ENCODE measurements at places on chromosomes 4 and X.
A peak's percentile ranks its signal among the peaks of the same experiment; 100 is the strongest.

GRCh38 chrX:28015993-28016392 is 34.7 kb upstream of the DCAF8L1 start:
- no peak for DNase-seq

DNA sequence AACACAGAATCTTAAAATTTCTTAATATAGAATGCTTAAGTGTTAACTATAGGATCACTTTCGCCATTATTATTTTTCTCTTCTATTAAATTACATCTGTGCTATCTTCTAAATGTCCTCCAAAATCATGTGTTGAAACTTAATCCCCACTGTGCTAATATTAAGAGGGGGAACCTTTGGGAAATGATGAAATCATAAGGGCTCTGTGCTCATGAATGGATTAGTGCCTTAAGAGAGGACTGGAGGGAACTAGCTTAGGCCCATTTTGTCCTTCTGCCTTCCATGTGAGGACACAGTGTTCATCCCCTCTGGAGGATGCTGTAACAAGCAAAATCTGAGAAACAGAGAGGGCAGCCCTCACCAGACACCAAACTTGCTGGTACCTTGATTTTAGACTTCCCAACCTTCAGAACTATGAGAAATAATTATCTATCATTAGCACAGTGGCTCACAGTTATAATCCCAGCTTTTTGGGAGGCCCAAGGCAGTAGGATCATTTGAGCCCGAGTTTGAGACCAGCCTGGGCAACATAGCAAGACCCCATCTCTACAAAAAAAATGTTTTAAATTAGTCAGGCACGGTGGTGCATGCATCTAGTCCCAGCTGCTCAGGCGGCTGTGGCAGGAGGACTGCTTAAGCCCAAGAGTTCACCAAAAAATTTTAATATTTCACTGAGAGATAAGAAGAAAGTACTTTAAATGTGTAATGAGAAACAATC is 26.3 kb downstream of the KLHL8 start:
- DNase-seq = no peak

GRCh38 chr4:6964858-6965257 is 55.2 kb downstream of the TBC1D14 start:
- no peak for DNase-seq

- no peak for DNase-seq
Measured at GRCh38 chr4:165504184-165504583, 125.4 kb downstream of the CPE start.

DNA sequence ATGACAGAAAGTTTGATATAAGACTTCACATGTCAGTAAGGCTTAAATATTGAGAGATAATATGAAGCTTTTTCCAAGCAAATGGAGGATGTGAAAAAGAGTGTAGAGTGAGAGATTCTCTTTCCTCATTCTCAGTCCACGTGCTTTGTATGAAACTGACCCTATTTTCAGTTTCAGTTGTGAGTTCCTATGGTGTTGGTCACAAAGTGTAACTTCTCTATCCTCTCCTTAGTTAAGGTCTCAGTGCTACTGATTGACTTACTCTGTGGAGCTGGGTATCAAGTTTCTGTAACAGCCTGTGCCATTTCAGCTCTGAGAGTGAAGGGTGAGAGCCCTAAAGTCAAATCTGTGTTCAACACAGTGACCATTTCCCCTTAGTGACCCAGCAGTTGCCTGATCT is 277.2 kb downstream of the EPHA5 start:
- no peak for DNase-seq

- no peak for DNase-seq
Measured at GRCh38 chr4:175514174-175514573, 297.9 kb downstream of the GPM6A start.

DNA sequence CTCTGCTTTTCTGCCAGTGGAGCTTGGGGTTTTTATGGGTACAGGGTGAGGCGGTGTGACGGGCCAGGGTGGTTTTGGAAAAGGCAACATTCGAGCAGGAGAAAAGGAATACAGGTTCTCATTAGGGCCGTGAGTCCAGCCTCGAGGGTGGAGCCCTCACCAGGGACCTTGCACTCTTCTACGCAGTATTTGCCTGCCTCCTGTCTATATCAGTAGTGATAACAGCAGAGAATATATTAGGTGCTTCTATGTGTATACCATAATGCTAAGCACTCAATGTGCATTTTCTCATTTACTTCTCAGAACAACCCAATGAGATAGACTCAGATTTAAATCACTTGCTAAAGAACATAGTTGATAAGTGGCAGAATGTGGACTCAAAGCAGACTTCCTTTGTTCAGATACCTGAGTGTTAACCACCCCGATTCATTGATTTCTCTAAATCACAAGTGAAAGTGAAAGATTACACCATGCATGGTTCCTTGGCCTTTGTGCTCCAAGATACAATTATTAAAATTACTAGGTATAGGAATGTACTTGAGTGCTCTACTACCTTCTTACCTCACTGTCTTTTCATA is 403.9 kb downstream of the PCDH7 start:
- DNase-seq = no peak

DNA sequence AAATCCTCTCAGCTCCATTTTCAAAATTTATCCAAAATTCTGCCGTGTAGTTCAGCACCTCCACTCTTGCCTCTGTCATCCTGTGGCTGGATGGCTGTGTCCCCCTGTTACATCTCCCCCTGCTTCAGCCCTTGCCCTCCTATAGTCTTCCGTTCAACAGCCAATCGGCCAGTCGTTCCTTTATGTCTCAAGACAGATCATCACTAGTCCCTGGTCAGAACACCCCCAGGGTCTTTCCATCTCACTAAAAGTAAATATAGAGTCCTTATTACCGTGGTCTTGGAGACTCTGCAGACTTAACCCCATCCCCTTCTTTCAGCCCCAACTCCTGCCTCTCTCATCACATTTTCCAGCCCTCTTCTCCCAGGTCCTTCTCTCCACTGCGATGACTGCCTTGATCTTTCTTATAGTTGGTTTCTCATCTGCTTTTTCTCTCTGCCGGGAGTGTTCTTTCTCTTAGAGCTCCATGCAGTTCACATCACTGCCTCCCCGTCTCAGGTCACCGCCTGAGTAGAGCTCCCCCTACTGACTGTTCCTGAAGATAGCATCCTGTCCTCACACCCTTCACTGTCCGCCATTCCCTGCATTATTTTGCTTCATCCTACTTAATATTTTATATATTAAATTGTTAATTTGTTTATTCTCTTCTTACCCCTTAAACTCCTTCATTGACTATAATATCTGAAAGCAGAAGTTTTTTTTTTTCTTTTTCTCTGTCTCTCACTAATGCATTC is 736.9 kb upstream of the MAGEB2 start:
- peak; percentile 38 for DNase-seq

GRCh38 chr4:37452952-37453280 is 208.4 kb downstream of the NWD2 start:
- peak; percentile 55 for DNase-seq

DNA sequence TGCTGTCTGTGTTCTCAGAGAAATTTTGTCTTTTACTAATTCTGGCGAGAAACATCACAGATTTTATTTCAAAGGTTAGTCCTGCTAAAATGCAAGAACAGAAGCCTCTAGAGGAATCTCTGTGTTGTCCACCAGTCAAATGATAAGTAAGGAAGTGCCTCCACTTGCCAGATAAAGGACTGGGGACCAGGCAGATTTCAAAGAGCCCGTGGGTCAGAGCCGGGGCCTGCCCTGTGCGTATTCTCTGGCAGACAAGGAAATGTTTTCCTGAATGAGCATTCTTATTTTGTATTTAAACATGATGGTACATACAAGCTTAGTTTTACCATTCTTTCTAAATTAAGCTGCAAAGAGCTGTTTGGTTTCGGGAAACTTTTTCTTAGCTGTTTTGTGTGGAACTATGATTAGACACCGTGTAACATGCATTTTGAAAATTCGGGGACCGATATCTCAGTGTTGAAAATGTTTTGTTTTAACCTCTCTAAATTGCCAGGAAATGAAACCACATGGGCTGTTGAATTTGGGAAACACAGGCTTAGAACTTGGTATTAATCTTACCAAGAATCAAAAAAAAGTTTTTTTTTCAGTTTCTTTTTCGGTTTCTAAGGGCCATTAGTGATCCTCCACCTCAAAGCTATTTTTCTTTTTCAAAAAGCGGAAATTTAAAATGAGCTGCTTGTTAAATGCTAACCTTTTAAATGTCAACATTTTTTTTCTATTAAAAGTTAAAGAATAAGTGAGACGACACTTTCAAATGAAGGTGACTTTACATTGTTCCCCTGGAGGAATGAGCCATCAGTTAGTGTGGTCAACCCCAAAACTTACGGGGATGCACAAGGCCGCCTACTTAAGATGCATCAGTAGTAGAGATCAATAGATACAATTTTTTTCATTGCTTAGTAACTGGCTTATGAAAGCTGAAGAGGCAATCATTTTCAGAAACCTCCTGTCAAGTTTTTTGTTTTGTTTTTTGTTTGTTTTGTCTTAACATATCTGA is 89.6 kb upstream of the MTM1 start:
- no peak for DNase-seq

GRCh38 chr4:7108660-7109059 is 40.8 kb upstream of the GRPEL1 start:
- DNase-seq = no peak

- DNase-seq = no peak
Measured at GRCh38 chrX:129654652-129655546, at the start of gene APLN. Gene APLN, minus strand, starts transcription at chrX:129654956. Its CDS starts 326 bp downstream, at chrX:129654630.

DNA sequence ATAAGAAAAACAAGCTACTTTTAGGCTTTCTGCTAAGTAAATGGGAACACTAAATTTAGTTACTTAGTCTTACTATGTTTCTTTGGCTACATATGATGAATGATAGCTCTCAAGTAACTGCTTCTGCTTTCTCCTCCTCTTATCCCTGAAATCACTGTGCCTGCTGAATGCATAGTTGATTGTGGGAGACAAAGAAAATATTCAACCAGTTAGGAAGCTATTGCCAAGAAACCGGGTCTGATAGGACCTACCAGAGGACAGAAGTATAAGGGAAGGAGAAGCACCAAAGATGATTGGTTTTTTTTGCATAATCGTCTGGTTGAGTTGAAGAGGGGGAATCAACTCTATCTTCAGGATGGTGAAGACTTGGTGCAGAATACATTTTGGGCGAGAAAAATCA is 28.0 kb upstream of the NDUFC1 start:
- no peak for DNase-seq

- DNase-seq = no peak
Measured at GRCh38 chrX:320126-320783, 1.7 kb upstream of the GTPBP6 start.

DNA sequence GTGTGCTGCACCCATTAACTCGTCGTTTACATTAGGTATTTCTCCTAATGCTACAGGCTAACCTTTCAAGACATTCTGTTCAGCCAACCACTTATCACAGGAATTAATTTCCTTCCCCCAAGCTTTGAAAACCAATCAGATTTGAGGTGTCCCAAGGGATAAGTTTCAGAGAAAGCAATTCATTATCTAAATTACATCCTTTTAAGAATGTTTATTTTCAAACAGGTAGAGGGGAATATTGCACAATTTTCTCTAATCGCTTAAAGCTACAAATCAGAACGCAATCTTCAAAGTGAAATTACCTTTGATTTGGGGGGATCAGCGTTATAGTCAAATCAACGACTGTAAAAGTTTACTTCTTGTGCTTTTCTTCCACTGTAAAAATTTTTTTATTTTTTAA is 1.6 kb downstream of the CLOCK start:
- no peak for DNase-seq

DNA sequence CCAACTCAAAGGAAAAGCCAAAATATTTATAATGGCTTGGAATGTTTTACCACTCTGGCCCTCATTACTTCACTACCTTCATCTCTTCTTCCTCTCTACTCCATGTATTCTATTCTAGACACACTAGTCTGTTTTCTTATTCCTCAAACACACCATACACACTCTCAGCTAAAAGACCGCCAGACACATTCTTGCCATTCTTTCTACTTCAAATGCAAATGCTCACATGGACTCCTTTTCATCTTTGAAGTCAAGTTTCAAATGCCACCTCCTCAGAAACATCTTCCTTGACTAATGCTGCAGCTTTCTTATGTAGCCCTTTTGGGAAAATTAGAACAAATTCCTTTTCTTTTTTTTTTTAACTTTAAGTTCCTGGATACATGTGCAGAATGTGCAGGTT is 412.9 kb upstream of the FMR1 start:
- DNase-seq = peak; percentile 8

DNA sequence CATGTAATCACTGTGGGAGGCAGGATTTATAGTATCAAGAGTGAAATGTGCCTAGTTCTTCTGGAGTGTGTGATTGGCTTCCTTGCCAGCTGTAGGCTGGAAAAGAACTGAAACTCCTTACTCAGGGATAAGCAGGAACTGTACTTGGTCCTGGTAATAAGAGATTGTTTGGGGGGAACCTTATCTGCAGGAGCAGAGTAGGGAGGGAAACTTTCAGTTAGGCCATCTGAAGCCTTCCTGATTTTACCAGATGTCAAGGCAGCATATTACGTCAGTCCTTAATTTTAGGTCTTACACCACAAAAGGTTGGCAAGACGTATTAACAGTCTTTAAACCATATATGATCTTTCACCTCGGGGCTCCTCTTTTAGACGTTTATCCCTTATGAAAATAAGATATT is 231.5 kb upstream of the FMR1 start:
- DNase-seq = no peak

DNA sequence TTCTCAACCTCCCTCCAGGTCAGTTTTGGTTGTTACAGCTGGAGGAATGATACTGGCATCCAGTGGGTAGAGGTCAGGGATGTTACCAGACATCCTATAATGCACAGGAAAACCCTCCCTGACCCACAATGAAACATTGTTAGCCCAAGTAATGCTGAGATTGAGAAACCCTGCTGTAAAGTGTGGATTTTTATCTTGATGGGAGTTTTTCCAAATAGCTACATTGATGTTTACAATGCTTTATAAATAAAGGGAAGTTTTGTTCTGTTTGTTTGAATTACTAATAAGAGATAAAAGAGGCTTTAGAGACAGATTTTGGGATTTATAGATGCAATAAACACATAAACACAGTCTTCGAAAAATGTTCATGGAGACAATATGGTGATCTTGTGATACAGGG is 194.0 kb upstream of the NUDT6 start:
- no peak for DNase-seq

- no peak for DNase-seq
Measured at GRCh38 chrX:16739574-16739973, 20.2 kb downstream of the SYAP1 start.

- no peak for DNase-seq
Measured at GRCh38 chr4:156969911-156970310, 1.7 kb downstream of the PDGFC start.

DNA sequence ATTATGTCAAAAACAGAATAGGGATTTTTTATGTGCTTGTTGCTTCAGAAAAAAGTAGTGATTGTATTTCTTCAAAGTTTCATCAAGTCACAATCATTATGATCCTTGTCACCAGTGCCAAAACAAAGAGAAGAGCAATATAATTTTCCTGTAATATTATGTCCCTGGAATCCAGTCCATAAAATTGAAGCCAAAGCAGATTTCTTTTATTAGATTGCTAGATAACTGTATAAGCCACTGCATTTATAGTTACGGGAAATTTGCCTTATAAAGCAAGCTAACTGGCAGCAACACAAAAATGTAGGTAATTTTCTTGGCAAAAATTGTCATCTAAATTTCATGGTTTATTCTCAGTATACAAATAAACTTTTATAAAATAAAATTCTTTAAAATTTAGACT is 296.1 kb upstream of the ANKRD50 start:
- DNase-seq = no peak
